ENCODE measurements at places on chromosomes 16 and 17.
A peak's percentile ranks its signal among the peaks of the same experiment; 100 is the strongest.

DNA sequence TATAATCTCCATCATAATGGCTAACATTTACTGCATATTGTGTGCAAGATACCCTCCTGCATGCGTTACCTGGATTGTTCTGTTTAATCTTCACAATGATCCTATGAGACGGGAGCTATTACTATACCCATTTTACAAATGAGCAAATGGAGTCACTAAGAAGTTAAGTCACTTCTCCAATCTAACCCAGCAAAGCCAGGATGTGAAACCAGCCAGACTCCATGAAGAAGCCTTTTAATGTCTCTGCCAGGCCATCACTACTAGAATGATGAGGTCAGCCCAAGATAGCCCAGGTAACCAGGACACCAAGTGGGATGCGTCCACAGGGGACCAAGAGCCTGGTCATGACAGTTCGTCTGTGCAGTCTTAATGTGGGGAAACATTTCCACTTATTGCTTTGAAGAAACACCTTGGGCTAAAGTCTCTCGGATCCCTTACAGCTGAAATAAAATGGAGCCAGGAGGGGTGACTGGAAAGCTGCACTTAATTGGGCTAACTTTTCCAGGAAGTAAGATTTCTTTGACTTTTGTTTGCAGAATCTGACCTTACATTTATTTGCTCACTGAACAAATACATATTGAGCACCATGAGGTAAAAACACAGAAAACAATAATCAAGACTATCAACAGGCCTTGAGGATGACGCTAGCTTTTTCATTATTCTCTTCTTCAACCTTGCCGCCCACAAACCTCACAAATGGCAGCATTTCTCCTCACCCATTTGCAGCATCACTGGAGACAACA lies 926 bp upstream of the SHCBP1 start:
- ATAC-seq: no peak

DNA sequence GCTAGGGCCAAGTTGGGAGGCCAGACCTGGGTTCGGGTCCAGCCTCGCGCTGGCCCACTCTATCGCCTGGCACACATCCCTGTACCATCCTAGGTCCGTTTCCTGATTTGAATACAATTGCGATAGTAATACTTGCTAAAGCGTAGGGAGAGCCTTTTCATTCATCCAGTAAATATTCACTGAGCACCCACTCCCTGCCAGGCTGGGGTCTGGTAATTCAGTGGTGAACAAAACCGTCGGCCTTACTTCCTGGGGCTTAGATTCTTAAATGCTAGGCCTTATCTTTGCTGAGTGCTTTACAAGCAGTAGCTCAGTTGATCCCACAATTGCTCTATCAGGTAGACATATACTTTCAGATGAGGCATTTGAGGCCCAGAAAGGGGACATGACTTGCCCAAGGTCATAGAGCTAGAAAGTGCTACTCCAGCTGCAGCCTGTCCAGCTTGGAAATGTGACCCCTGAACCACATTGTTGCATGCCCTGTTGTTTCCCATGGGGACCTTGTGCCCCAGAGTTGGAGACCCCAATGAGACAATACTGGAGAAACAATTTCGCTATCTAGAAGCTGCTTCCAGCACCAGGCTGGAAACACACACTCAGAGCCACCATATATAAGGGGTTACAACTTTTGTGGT lies 691 bp downstream of the USB1 start:
- no peak for ATAC-seq

DNA sequence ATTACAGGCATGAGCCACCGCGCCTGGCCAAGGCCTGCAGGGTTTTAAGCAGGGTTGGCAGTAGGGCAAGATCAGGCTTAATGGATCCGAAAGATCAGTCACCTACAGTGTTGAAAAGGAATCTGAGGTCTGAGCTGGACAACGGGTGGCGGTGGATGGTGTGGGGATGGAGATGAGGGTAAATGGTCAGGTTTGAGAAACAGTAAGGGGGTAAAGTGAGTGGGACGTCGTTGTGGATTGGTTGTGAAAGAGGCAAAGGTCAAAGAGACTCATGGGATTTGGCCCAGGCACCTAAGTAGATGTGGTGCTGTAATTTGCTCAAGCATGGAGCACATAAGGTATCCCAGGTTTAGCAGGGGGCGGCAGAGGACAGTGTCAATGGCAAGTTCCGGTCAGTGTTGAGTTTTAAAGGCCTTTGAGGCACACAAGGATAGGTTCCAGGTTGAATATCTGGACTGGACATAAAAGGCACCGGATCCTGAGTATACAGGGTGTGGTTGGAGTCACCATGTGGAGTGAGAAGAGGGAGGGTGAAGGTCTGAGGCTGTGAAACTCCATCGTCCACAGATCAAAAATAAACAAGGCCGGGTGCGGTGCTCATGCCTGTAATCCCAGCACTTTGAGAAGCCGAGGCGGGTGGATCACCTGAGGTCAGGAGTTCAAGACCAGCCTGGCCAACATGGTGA lies 1.1 kb upstream of the SLC16A5 start:
- ATAC-seq: no peak

DNA sequence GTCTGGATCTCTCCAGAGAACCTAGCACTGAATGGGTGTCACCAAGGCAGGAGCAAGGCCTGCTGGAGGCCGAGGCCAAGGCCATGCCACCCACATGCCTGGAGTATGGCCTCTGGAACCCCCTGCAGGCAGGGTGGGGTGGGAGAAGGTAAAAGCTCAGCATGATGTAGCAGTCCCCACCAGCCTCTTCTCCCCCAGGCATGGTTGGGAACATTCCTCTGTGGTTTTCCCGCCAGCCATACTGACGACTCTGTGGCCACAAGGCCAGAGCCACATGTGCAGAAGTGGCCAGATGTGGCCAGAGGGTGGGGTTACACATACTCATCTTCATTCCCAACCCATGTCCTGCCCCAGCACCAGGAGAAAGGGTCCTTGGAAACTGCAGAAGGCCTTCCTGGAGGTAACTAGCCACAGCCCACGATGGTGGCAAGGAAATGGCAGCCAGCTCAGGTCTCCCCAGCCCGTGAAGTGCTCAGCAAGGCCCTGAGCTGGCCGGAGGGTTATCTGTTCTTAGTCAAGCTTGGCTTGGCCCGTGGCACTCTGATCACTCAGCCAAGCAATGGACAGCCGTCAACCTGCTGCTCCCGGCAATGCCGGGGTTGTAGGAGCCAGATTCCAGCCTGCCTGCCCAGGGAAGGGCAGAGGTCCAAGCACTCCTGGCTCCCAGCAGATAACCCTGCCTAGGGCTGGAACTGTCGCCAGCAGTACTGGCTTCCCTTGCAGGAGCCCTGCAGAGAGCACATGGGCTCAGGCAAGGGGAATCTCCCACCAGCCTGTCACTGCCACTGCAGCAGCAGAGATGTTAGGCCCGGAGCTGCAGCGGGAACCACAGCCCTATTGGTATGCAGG lies 26.1 kb downstream of the HDAC5 start:
- ATAC-seq: no peak

- peak; percentile 53 for ATAC-seq
These were observed 5.4 kb upstream of the SLC5A2 start for GRCh38 chr16:31477220-31478216.

GRCh38 chr16:57577691-57578224 lies 35.3 kb downstream of the ADGRG5 start:
- ATAC-seq: no peak

- ATAC-seq: no peak
These were observed 55.1 kb downstream of the WNT3 start for GRCh38 chr17:46763416-46763815.

GRCh38 chr16:61836804-61837393 lies 199.3 kb downstream of the CDH8 start:
- ATAC-seq: no peak

DNA sequence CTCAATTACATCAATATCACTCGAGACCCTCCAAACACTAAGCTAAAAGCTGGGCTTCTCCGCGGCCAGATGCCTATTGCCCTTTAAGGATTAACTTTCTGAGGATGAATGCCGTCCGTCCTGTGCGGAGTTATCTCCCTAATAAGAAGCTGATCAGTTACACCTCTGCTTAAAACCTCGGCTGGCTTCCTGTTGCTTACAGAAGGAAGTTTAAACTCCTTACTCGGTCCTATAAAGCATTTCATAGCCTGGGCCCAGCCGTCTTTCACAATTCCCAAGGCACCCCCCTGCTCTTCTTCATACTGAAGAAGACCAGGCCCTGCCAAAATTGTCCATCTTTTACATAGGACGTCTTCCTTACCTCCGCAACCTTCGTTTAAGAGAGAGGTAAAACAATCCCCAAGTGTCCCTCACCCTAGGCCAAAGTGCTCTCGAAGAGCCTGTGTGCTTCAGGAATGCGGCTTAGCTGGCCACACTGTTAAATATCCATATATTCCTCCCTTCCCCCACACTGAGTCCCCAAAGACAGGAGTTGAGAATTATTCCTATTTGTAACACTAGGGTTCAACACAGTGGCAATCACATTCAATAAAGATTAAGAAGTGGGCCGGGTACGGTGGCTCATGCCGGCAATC lies 112.6 kb upstream of the IRX5 start:
- no peak for ATAC-seq

- no peak for ATAC-seq
These were observed 37.8 kb downstream of the RBBP6 start for GRCh38 chr16:24577167-24577566.

DNA sequence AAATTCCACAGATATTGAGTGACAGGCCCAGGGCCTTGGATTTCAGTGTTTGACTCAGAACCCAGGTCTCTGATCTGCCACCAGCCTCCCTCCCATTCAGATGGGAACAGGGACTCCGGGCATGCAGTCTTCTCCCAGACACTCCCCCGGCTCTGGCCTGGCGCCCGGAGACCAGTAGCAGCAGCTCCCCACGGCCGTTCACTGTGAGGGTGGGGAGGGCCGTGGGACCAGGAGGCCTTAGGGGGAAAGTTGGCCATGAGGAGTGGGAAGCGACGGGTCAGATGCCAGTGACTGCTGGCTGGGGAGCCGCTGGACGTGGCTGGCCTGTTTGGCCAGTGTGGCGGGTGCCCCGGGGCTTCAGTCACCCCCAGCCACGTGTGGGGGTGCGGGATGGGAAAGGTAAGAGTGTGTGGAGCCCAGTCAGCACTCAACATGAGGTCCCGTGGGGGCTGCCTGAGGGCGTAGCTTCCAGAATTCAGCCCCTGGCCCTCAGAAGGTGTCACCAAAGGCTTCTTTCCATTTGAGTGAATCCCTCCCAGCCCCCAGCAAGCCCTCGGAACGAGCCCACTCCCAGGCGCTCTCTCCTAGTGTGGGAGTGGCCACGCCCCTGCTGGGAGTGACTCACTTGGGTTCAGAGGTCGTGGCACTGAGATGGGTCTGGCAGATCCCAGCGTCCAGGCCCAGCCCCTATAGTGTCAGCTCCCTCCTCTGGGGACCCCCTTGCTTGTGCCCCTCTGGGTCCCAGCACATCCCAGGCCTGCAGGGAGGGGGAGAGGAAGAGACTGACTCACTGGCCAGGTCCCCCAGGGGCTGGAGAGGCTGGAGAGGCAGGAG lies 309.4 kb downstream of the SEC14L1 start:
- no peak for ATAC-seq

- no peak for ATAC-seq
These were observed 217.5 kb downstream of the RBFOX1 start for GRCh38 chr16:7550096-7550495.

DNA sequence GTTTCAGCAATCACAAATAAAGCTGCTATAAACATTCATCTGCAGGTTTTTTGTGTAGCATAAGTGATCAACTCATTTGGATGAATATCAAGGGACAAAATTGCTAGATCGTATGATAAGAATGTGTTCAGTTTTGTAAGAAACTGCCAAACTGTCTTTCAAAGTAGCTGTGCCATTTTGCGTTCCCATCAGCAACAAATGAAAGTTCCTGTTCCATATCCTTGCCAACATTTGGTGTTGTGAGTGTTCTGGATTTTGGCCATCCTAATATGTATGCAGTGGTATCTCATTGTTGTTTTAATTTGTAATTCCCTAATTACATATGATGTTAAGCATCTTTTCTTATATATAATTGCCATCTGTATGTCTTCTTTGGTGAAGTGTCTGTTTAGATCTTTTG lies 36.4 kb upstream of the TMEM92 start:
- no peak for ATAC-seq

DNA sequence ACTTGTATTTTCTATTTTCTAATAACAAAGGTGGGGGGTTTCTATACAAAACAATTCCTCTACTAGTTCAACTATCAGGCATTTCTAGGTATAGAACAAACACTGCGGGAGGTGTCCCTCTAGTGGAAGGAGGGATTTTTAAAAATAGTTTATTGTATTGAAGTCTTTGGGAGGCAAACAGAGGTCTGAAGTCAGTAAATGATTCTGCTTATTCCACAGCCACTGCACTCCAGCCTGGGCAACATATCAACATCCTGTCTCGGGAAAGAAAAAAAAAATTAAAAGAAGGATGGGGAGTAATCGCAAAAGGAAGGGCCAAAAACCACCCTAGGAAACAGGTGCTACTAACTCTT lies 648 bp upstream of the ERCC4 start:
- ATAC-seq: no peak

DNA sequence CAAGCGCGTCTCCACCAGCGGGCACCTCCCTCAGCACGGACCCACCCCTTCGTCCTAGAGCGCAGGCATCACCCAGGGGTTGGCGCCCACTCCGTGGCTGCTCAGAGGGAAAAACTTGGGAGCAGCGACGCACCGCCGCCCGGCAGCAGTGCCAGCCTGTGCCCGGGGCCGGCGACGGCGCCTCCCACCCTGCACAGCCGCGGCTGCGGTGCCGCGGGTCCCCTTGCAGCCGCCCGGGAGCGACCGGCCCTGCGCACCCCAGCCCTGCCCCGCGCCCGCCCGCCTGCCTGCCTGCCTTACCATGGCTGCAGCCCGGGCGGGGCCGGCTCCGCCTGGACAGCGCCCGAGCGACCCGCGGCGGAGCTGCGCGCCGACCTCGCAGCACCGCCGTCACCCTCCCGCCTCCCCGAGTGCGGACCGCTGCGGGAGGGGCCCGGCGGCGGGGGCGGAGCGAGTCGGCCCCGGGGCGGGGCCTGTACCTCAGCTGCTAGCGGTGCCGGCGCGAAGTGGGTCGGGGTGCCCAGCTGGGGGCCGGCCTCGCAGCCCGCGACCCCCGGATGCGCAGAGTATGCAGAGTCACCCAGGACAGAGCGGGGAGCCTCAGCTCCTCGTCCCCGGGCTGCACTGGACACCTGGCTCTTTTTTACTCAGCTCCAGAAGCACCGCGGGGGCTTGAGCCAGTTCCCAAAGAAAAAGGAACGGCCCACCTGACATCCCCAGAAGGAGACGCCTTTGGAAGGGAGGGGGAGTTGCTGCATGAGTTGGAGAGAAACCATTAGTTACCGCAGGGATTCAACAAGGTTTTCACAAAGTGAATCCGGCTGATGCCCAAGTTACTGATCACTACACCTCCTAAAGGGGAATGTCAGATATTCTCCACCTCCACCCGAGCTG lies 17.5 kb upstream of the MTMR4 start:
- ATAC-seq: peak; percentile 87

- ATAC-seq: no peak
These were observed 4.3 kb upstream of the C16orf92 start for GRCh38 chr16:30018731-30019158.

GRCh38 chr17:79695293-79695790 lies 35.4 kb upstream of the ENPP7 start:
- no peak for ATAC-seq

Measured in stimulated activated memory B cell treated with anti-CD40 and anti-IgM and Interleukin-4, amounts not matched to agents 10 μg/mL and 1 μg/mL and 100 μg/mL, for 72 hours (primary cell).